ENCODE measurements at places on chromosomes 7 and 10. TPM values are rescaled to one million over a fixed set of nuclear protein-coding genes. Genes with fewer than 3 reads are reported as not detected.

Gene VWC2
- polyA plus RNA-seq, result 0.06 TPM

Gene IKZF1
- 2.1 TPM for polyA plus RNA-seq

Gene SPDYE16
- polyA plus RNA-seq, result 1.6 TPM

Gene SAMD9
- polyA plus RNA-seq, result 3.2 TPM

Gene CHAT
- not detected for polyA plus RNA-seq

Gene ZNF282
- 16.9 TPM for polyA plus RNA-seq

Gene EPHA1
- polyA plus RNA-seq, result 2.6 TPM

Gene ABCA13
- polyA plus RNA-seq, result 0.08 TPM

Gene GPR146
- polyA plus RNA-seq, result 2.3 TPM

Gene SMNDC1
- 34.2 TPM for polyA plus RNA-seq

Gene CCL26
- 0.66 TPM for polyA plus RNA-seq

All from muscle of leg (tissue), 16 donors.